ENCODE measurements at places on chromosomes 3 and 15.
A peak's percentile ranks its signal among the peaks of the same experiment; 100 is the strongest.

DNA sequence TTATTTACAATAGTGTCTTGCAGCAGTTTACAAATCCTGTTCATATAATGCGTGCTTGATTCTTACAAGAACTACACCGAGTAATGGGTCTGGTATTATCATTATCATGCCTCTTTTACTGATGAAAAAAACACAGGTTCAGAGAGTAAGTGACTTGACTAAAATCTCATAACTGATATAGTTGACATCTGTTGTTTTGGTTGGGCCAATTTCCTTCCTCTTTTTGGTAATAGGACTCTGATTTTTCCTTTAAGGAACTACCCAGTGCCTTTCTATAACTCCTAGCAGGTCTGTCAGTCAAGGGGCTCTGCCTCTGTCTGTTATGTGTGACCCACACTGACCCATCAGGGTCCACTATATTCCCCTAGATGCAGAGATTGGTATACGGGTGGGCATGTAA is 14.6 kb upstream of the BLOC1S6 start:
- DNase-seq, result no peak

DNA sequence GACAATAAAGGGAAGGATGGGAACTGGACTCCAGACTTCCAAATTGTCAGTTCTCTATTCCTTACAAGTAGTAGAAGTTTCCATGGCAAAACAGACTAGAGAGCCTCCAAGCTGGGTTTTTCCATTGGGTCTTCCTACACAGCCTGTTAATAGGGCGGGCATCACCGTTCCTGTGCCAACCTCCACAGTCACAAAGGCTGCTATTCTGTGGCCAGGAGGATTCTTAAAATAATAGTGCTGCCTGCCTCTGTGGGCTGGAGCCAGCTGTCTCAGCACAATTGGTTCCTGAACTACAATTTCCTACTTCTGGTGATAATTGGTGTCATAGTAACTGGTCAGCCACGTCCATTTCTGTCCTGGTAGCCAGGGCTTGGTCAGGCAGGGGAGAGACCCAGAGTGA is 38.6 kb downstream of the LYZL4 start:
- DNase-seq, result no peak

DNA sequence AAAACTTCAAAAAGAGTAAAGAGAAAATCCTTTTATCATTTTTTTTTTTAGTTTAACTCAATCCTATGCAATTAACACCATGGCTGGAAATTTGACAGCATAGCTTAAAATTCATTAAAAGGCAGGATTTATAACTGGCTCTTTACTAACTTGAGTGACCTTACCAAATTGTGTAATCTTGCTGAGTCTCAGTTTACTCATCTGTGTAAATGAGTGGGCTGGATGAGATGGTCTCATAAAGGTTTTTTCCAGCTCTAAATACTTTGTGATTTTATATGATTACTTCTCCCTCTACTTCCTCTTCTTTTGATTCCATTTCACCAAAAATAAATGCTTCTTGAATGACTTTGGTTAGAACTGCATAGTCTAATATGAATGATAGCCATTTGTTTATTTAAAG is 234.9 kb upstream of the SATB1 start:
- DNase-seq, result no peak

DNA sequence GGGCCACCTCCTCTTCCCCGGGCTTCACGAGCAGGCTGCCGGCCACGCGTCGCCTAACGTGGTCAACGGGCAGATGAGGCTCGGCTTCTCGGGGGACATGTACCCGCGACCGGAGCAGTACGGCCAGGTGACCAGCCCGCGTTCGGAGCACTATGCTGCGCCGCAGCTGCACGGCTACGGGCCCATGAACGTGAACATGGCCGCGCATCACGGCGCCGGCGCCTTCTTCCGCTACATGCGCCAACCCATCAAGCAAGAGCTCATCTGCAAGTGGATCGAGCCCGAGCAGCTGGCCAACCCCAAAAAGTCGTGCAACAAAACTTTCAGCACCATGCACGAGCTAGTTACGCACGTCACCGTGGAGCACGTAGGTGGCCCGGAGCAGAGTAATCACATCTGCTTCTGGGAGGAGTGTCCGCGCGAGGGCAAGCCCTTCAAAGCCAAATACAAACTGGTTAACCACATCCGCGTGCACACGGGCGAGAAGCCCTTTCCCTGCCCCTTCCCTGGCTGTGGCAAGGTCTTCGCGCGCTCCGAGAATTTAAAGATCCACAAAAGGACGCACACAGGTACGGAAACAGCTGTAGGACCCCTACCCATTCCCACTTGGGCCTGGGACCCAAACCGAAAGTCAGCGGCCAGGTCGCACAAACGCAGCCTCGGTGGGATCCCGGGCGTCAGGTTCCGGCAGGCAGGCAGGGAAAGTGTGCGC is 1.5 kb downstream of the ZIC1 start:
- no peak for DNase-seq

- DNase-seq, result no peak
Measured at GRCh38 chr3:172224560-172225214, 185.3 kb downstream of the FNDC3B start.

DNA sequence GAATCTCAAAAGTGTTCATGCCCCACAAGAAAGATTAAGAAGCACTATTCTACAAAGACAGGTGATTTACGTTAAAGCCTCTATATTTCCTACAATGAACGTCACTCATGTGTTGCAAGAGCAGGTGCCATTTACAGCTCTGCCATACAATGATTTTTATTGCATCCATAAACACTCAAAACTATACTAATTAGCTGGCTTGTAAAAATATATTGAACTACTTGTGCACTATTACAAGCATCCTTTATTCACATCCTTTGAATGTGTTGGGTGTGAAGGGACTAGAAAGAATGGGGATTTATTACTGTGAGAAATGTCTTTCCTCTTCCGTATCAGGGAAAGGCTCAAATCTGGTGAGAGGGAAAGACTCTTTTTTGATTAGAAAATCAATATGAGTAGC is 50.7 kb upstream of the C3orf49 start:
- DNase-seq, result no peak

GRCh38 chr15:95368755-95369601 is 961.5 kb upstream of the NR2F2 start:
- DNase-seq, result no peak

- peak; percentile 18 for DNase-seq
Measured at GRCh38 chr3:196740481-196741248, 1.0 kb downstream of the PAK2 start.

DNA sequence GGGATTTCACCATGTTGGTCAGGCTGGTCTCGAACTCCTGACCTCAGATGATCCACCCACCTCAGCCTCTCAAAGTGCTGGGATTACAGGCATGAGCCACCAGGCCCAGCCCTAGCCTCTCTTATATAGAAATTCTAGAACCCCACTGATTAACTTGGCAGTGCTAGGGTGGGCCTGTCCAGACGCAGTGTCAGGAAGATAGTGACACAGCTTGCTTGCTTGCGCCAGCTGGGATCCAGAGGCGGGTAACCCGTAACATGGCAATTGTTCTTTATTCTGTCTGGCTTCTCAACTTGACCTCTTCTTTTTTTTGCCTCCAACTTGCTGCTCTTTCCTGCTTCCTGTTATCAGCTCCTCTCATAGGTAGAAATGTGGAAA is 16.2 kb downstream of the CEP19 start:
- DNase-seq, result no peak

DNA sequence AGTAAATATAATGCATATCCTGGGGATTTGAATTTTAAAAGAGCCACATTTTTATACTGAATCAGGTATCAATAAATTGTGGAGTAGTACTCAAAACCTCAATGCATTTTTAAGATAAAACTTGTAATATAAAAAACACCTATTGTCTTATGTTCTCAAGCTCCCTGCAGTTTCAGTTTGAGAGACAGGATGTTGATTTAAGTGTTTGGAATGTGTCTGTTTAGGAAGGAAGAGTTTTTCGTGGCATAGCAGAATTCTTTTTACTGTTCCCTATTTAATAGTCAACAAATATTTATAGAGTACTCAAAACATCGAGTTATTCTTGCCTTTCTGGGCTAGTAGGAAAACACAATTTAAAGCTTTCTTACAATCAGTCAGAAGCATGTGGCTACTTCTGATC is 146.1 kb upstream of the BCHE start:
- DNase-seq, result no peak

DNA sequence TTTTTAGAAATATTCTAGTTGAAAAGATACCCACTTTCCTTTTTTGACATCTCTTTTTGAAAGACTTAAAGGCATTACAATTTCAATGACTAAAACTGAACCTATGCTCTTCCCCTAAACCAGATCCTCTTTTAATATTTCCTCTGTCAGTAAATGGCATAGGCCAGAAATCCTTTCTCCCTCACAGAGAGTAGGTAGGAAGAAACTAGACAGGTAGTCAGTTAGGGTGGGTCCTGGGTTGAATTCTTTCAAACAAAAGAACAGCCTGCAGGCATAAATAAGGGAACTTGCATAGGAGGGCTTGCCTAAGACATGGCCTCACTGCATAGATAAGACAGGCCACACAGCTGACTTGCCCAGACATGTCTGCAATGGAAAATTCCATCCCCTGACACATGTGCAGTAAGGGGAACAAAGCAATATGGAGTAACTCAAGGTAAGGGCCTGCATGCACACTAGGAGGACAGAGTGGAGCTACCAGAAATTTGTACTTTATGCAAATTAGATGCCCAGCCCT is 23.1 kb downstream of the PLSCR5 start:
- no peak for DNase-seq

- no peak for DNase-seq
Measured at GRCh38 chr3:79424811-79425210, 343.0 kb downstream of the ROBO1 start.

DNA sequence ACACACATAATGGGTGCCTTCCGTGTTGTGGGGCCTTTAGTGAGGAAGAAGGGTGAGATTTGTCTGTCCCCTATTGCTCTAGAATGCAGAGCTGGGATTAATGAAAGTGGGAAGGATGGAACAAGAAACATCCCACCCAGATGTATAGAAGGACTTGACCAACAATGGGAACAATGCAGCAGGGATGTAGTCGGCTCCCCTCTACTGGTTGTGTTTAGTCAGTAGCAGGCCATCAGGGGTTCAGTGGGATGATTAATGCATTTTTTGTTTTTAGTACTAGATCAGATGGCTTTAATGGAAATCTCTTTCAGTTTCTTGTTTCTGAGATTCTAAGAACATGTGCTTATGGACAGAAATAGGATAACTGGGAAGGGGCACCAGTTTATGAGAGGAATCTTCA is 156.0 kb upstream of the ROPN1 start:
- no peak for DNase-seq

All from T-helper 2 cell (primary cell).